Right atrium auricular region (tissue), 2 donors: ENCODE measurements at places on chromosomes 11 and 22. TPM values are rescaled to one million over a fixed set of nuclear protein-coding genes. Genes with fewer than 3 reads are reported as not detected.

GRCh38 chr22:36584666-36585065, 55.7 kb upstream of the EIF3D start:
- no peaks in the 10 kb centered on the region for H3K27me3 ChIP-seq
- H3K27ac ChIP-seq = no peak overlapping the region
- H3K4me1 ChIP-seq = no peaks in the 10 kb centered on the region
- no peak overlapping the region for H3K4me3 ChIP-seq

DNA sequence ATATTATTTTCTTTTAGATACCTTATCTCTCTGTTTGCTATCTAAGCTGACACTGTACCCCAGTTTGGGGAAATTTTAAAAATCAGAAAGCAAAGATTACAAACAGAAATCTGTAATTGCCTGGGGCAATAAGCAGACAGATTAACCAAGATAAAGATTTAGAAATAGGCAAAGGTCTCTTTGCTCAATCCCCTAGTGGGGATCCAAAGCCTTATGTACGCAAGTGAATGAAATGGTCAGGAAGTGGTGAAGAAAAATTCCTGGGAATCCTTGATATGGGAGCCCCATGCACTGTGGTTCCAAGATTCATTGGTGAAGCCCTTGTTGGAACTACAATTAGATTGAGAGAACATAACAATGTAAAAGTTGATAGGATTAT, 139.5 kb upstream of the GUCY1A2 start:
- no peak for DNase-seq
- H3K27me3 ChIP-seq = no peaks in the 10 kb centered on the region
- H3K4me3 ChIP-seq = no peak overlapping the region
- H3K4me1 ChIP-seq = no peaks in the 10 kb centered on the region
- no peak overlapping the region for H3K27ac ChIP-seq

DNA sequence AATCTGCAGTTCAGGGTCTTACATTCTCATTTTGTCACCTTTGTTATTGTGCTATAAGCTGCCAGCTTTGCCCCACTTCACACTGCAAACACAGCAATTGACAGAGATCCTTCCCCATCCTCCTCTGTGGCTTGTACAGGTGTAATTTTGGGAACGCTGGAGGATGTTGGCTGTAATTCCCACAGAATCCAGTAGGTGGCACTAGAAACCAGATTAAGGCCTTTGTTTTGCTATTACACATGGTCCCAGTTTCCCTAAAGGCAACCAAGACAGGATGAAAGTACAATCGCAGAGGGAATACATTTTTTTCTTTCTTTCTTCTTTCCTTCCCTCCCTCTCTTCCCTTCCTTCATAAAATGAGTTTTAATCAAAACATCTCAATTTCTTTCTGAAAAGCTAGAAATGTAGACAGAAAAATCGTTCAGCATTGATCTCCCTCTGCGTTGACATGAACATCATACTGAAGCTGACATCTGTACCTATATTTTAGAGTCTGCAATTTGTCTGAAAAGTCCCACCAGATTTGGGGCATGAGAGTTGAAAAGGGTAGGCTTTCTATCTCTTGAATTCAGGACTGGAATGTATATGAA, 21.3 kb upstream of the NELL1 start:
- H3K4me1 ChIP-seq = no peaks in the 10 kb centered on the region
- H3K27ac ChIP-seq = no peak overlapping the region
- no peak for DNase-seq
- H3K27me3 ChIP-seq = no peaks in the 10 kb centered on the region

GRCh38 chr22:24954114-24954463, 1.6 kb downstream of the KIAA1671 start:
- peak overlapping the region; percentile 87 for H3K27ac ChIP-seq
- peak overlapping the region; percentile 83 for H3K4me3 ChIP-seq
- no peaks in the 10 kb centered on the region for H3K27me3 ChIP-seq

PANX2 gene
- 1.7 TPM for total RNA-seq

OR2AG2 gene
- total RNA-seq = not detected

CCDC89 gene
- total RNA-seq = 0.24 TPM

- H3K4me1 ChIP-seq = peaks cover 4% of the 10 kb centered on the region
- no peaks in the 10 kb centered on the region for H3K27me3 ChIP-seq
- peak overlapping the region; percentile 16 for H3K27ac ChIP-seq
- DNase-seq = no peak
- H3K4me3 ChIP-seq = no peak overlapping the region
- H3K36me3 ChIP-seq = no peaks in the 10 kb centered on the region
These were observed 11.5 kb downstream of the RELT start for GRCh38 chr11:73387594-73388264.

BIK gene
- not detected for total RNA-seq

GRCh38 chr11:201966-202365, 5.2 kb downstream of the BET1L start:
- no peaks in the 10 kb centered on the region for H3K27me3 ChIP-seq
- DNase-seq = peak; percentile 32
- H3K4me1 ChIP-seq = peaks cover 40% of the 10 kb centered on the region
- no peak overlapping the region for H3K27ac ChIP-seq
- peaks cover 36% of the 10 kb centered on the region for H3K36me3 ChIP-seq

- H3K27ac ChIP-seq = no peak overlapping the region
- no peak for DNase-seq
- H3K4me1 ChIP-seq = no peaks in the 10 kb centered on the region
- no peak overlapping the region for H3K4me3 ChIP-seq
- H3K36me3 ChIP-seq = no peaks in the 10 kb centered on the region
These were observed 8.7 kb downstream of the PTH start for GRCh38 chr11:13486926-13487660.

OR10D3 gene
- not detected for total RNA-seq

ZP1 gene
- not detected for total RNA-seq

- H3K36me3 ChIP-seq = no peaks in the 10 kb centered on the region
- no peaks in the 10 kb centered on the region for H3K4me1 ChIP-seq
- H3K27ac ChIP-seq = no peak overlapping the region
- H3K27me3 ChIP-seq = no peaks in the 10 kb centered on the region
- no peak overlapping the region for H3K4me3 ChIP-seq
These were observed 317.8 kb downstream of the BUD13 start for GRCh38 chr11:116454951-116455350.

GRCh38 chr11:63380130-63380529, 10.5 kb downstream of the SLC22A9 start:
- no peak overlapping the region for H3K4me3 ChIP-seq
- no peak overlapping the region for H3K27ac ChIP-seq
- no peaks in the 10 kb centered on the region for H3K4me1 ChIP-seq
- no peaks in the 10 kb centered on the region for H3K36me3 ChIP-seq
- DNase-seq = no peak

- H3K4me3 ChIP-seq = no peak overlapping the region
- H3K27ac ChIP-seq = no peak overlapping the region
- no peaks in the 10 kb centered on the region for H3K27me3 ChIP-seq
- H3K36me3 ChIP-seq = no peaks in the 10 kb centered on the region
These were observed 25.6 kb upstream of the TH start for GRCh38 chr11:2196970-2197770.

SPINDOC gene
- 7.0 TPM for total RNA-seq

AIFM3 gene
- total RNA-seq = 0.75 TPM

DNA sequence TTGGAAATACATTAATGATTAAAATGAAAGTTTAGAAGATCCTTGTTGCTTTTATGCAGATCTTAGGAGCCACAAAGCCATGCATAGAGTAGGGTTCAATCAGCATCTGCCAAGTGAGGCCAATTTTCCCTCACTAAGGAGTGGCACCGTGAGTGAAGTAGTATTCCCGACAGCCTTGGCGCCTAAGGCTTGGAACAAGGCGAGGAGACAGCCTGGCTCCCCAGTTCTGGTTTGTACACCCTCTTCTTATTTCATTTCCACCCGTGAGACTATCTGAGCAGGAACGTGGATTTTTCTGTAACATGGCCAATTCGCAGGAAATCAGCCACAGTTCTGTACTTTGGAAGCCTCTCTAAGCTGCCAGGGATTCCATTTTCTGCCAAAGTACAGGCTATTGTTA, 22.6 kb downstream of the FADS2 start:
- H3K27me3 ChIP-seq = no peaks in the 10 kb centered on the region
- H3K4me1 ChIP-seq = peaks cover 17% of the 10 kb centered on the region
- DNase-seq = no peak
- no peaks in the 10 kb centered on the region for H3K36me3 ChIP-seq
- H3K4me3 ChIP-seq = no peak overlapping the region
- H3K27ac ChIP-seq = peak overlapping the region; percentile 74

SCGB1A1 gene
- not detected for total RNA-seq

- DNase-seq = no peak
- peaks cover 88% of the 10 kb centered on the region for H3K4me1 ChIP-seq
- H3K27me3 ChIP-seq = no peaks in the 10 kb centered on the region
- H3K27ac ChIP-seq = peak overlapping the region; percentile 97
- H3K4me3 ChIP-seq = no peak overlapping the region
These were observed 3.1 kb downstream of the CERK start for GRCh38 chr22:46734830-46735453.

DNA sequence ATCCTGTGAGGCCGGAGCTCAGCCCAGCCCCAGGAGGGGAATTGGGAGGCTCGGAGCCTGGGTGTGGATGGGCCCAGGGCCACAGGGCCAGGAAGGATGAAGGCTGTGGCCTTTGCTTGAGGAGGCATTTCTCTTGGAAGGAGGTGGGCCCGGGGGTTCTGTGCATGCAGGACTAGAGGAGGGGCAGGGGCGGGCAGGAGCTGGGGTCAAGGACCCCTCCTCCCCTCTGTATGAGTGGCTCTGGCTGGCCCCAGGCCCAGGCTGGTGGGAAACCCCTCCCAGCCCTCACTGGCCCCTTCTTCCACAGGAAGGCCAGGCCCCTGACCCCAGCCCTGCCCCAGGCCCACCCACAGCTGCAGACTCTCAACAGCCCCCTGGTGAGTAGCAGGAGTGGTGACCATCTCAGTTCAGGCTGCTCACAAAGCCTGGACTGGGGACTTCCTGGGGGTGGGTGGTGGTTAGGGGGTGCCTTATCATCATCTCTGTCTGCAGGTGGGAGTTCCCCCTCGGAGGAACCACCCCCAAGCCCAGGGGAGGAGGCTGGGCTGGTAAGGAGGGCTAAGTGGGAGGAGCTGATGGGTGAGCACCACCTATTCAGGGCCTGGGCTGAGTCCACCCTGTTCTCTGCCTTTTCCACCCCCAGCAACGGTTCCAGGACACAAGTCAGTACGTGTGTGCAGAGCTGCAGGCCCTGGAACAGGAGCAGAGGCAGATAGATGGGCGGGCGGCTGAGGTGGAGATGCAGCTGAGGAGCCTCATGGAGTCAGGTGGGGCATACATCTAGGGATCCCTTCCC, 6.0 kb downstream of the KCNK7 start:
- H3K27ac ChIP-seq = no peak overlapping the region
- H3K4me3 ChIP-seq = no peak overlapping the region
- DNase-seq = no peak
- peaks cover 28% of the 10 kb centered on the region for H3K36me3 ChIP-seq

- DNase-seq = no peak
- no peak overlapping the region for H3K4me3 ChIP-seq
- no peaks in the 10 kb centered on the region for H3K27me3 ChIP-seq
- no peak overlapping the region for H3K27ac ChIP-seq
These were observed 77.4 kb upstream of the OR5AK2 start for GRCh38 chr11:56911312-56911711.

- H3K27ac ChIP-seq = peak overlapping the region; percentile 65
- no peaks in the 10 kb centered on the region for H3K27me3 ChIP-seq
- no peak overlapping the region for H3K4me3 ChIP-seq
These were observed 5.9 kb upstream of the GRAMD4 start for GRCh38 chr22:46614025-46614931.
